ENCODE measurements at places on chromosomes 5 and 9.

GRCh38 chr5:137666461-137666850 lies 69.4 kb downstream of the KLHL3 start:
- no peak for DNase-seq

DNA sequence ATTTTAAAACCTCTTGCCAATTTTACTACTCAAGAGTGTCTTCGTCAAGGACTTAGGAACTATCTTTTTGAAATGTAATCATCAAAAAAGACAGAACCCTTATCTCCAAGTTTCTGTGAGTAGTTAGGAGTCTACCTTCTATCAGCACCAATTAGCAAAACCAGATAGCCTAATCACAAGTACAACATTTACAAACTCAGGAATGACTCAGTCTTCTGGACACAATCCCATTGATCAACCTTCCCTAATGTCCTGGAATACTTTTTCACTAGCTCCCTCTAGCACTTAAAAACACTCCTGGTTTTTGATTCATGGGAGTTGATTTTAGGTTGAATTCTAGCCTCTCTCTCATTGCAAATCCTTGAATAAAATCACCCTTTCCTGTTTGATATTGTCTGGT lies 680.7 kb downstream of the PRR16 start:
- no peak for DNase-seq

DNA sequence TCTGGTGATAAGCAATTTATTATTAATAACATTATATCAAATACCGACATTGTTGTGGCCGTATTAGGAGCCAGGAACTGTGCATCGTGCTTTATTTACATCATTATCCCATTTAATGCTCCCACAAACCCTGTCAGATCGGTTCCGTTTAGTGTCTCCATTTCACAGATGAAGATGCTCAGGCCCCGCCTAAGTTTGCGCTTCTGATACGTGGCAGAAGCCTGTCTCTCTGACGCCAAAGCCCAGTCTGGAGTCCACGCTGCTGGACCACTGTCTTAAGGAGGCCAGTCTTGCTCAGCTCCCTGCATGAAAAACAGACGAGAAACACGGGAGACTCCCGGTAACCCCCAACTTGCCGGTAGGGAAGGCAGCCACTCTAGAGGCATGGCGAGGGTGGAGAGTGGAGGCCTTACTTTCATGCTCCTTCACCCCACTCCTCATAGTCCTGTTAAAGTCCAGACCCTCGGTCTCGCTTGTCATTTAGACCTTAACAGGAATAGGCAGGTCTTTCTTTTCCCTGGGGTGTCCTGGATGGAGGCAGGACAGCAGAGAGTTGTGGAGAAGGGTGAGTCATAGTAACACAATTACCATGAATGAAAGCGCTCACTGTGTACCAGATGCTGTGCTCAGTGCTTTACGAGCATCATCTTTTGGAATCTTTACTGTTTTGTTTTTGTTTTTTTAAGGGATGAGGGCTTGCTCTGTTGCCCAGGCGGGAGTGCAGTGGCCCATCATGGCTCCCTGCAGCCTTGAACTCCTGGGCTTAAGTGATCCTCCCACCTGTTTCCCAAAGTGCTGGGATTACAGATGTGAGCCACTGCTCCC lies 872 bp downstream of the TXNDC15 start:
- DNase-seq = no peak

GRCh38 chr9:94872891-94873511 lies 146.5 kb downstream of the AOPEP start:
- DNase-seq = no peak

GRCh38 chr9:105438141-105438806 lies 9.6 kb upstream of the FSD1L start:
- DNase-seq = no peak

- no peak for DNase-seq
Observed at GRCh38 chr9:87611776-87612175, 114.1 kb downstream of the DAPK1 start.

GRCh38 chr9:109632817-109633216 lies 134.7 kb upstream of the PTPN3 start:
- DNase-seq = no peak

DNA sequence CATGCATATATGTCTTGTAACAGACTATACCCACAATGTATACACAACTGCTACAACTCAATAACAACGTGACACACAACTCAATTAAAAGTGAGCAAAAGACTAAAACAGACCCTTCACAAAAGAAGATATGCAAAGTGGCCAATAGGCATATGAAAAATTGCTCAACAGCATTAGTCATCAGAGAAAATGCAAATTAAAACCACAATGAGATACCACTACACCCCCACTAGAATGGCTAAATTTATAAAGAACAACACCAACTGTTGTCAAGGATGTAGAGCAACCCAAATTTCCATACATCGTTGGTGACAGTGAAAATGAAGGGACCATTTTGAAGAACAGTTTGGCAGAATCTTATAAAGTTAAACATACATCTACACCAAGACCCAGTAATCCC lies 38.9 kb downstream of the GABRB2 start:
- DNase-seq = no peak

DNA sequence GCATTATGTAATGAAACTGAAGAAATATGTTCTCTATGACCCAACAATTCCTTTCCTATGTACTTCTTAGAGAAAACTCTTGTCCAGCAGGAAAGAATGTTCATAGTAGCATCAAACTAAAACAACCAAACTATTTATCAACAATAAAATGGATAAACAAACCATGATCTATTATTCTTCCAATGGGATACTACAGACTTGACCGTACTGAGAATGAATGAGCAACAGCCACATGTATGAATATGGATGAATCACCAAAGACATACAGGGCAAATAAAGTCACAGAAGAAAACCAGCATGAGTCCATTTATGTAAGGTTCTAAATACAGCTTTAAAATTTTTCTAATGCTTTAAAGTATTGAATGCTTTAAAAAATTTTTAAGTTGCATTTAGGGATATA lies 73.6 kb upstream of the SUSD1 start:
- no peak for DNase-seq

DNA sequence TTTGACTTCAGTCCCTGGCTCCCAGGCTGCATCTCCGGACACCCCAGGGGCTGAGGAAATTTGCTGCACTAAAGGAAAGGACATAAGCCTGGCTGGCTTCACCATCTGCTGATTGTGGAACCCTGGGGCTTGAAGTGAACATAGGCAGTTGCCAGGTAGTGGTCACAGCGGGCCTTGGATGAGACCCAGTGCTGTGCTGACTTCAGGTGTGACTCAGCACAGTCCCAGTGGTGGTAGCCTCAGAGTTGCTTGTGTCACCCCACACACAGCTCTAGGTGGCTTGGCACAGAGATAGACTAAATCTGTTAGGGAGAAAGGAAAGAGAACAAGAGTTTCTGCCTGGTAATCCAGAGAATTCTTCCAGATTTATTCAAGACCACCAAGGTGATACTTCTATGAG lies 36.1 kb upstream of the RUSC2 start:
- no peak for DNase-seq

DNA sequence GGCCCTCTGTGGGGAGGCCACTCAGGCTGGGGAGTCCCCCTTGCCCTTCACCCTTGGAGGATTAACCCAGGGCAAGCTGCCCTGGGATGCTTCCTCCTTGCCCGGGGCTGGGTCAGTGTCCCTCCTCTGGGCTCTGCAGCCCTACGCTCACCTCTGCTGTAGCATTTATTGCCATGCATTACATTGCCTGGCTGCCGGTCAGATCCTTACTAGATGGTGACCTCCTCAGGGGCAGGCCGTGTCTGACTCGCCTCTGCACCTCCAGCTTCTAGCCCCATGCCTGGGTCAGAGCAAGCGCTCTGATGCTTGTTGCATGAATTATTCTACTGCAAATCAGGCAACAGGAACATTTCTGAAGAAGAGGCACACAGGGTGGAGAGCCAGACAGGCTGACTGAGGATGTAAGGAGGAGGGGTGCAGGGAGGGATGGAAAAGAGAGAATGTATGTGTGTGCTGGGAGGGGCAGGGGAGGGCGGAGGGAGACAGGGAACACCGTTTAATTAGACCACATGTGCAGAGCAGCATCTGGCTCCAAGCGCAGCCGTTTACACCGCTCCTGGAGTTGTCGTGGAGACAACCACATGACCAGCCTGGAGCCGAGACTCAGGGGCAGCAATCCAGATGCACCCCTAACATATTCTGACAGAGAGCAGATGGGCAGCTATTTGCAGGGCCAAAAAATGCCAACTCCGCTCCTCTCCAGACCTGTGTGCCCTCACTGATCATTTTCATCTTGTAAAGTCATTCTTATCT lies 117.0 kb downstream of the CRB2 start:
- no peak for DNase-seq

- DNase-seq = no peak
Observed at GRCh38 chr5:142032747-142033631, 20.2 kb upstream of the GNPDA1 start.

- DNase-seq = no peak
Observed at GRCh38 chr5:151155775-151156506, 1.6 kb downstream of the ANXA6 start.

DNA sequence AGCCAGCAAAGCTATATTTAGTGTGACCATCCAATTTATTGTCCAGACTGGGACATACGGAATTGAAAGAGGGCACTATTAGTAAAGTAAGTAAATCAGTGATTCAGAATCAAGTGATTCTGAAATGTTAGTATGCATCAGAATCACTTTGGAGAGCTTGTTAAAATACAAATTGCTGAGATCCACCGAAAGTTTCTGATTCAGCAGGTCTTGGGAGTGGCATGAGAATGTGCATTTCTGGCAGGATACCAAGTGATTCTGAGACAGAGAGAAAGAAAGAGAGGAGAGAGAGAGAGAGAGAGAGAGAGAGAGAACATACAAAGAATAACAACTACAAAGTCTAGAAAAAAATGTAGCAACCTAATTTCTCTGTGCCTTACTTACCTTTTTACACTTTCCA lies 65.4 kb upstream of the ASTN2 start:
- DNase-seq = no peak
